ENCODE measurements at places on chromosomes 16 and 17. TPM values are rescaled to one million over a fixed set of nuclear protein-coding genes. Genes with fewer than 3 reads are reported as not detected.

SRCIN1 gene
- total RNA-seq = 1.1 TPM

GFAP gene
- total RNA-seq = not detected

KRT16 gene
- total RNA-seq = not detected

AOC2 gene
- total RNA-seq = 0.92 TPM

SLC35B1 gene
- 52.7 TPM for total RNA-seq

GRCh38 chr17:64418506-64419339, 28.1 kb upstream of the PECAM1 start:
- no peak overlapping the region for H3K27ac ChIP-seq
- no peaks in the 10 kb centered on the region for H3K27me3 ChIP-seq
- H3K36me3 ChIP-seq = no peaks in the 10 kb centered on the region
- peak; percentile 81 for DNase-seq

GRCh38 chr17:3799181-3799945, 1.6 kb downstream of the ITGAE start:
- H3K27ac ChIP-seq = no peak overlapping the region
- H3K4me1 ChIP-seq = peaks cover 11% of the 10 kb centered on the region
- no peaks in the 10 kb centered on the region for H3K27me3 ChIP-seq
- H3K4me3 ChIP-seq = peak overlapping the region; percentile 12
- DNase-seq = no peak

Measured in stomach (tissue), 19 donors.